ENCODE measurements at places on chromosomes 16 and 17. TPM values are rescaled to one million over a fixed set of nuclear protein-coding genes. Genes with fewer than 3 reads are reported as not detected.
A peak's percentile ranks its signal among the peaks of the same experiment; 100 is the strongest.

DNA sequence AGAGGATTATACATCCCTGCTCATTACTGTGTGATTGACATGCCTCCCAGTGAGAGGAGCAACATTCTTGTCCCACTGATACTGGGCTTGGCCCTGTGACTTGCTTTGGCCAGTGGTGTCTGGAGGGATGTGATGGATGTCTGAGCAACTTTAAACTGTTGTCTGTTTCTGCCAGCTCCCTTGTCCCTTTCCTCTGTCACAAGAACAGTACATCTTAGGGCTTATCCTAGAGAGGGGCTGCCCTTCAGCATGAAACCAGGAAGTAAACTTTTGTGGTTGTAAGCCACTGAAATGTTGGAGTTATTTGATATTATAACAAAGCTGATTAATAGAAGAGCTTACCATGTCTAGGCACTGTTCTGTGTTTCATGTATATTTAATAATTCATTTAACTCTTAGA, 82.9 kb upstream of the GPRC5B start:
- no peak for DNase-seq

- no peak for DNase-seq
These were observed 105.7 kb downstream of the CDH13 start for GRCh38 chr16:82732461-82732860.

- no peak for DNase-seq
These were observed 20.4 kb downstream of the OTOA start for GRCh38 chr16:21684199-21684598.

GRCh38 chr16:31361201-31362110, 6.5 kb downstream of the ITGAX start:
- DNase-seq: no peak

DNA sequence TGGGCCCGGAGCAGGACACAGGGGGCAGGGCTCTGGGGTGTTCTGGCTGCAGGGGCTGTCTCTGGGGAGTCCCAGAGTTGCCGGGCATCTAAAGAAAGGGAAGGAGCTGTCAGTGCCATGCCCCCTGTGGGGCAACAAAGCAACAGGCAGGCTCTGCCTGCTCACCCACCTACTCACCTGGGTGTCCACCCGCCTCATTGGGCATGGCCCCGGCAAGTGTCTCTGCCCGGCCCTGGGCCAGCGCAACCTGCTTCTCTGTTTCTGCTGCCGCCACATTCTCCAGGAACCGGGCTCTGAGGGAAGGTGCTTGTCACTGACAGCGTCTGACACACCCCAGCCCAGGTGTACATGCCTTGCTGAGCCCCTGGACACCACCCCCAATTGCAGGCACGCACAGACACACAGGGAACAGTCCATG, 7.3 kb downstream of the TMEM208 start:
- no peak for DNase-seq

GRCh38 chr17:72869630-72870029, 222.9 kb downstream of the SLC39A11 start:
- no peak for DNase-seq

- DNase-seq: no peak
These were observed 857 bp downstream of the TMC8 start for GRCh38 chr17:78131172-78132083.

GRCh38 chr16:64074706-64075105, 1047.2 kb downstream of the CDH11 start:
- DNase-seq: peak; percentile 38

DNA sequence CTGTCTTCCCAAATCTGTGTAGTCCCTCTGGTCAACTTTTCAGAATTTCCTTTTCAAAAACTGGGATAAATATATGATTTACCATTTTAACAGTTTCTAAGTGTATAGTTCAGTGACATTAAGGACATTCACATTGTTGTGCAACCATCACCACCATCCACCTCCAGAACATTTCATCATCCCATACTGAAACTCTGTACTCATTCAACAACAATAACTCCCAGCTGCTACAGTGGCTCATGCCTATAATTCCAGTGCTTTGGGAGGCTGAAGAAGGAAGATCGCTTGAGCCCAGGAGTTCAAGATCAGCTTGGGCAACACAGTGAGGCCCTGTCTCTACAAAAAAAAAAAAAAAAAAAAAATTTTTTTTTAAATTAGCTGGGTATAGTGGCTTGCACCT, 131.0 kb downstream of the AATF start:
- no peak for DNase-seq

DNA sequence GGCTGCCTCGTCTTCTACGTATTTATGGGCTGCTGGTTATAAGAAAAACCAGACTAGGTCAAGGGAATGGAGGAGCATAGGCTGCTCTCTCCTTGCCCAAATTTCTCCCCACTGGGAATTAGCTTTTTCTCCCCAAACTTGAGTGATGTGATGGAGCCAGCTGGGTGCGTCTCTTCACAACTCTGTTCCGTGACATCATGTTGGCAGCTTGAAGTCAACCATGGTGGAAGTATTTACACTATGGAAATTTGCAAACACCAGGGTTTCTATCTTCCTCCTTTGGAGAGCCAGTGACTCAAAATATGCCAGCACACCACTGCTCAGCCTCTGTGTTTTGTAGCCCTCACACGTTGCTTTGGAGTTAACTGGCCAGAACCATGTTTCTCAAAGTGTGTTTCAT, 78.1 kb downstream of the OR1D5 start:
- DNase-seq: no peak

GRCh38 chr16:75394941-75395340, 38.4 kb downstream of the CFDP1 start:
- DNase-seq: no peak

GRCh38 chr17:82297280-82297713, 20.1 kb downstream of the CD7 start:
- DNase-seq: no peak

- no peak for DNase-seq
These were observed 10.8 kb downstream of the ZG16B start for GRCh38 chr16:2840914-2841313.

GRCh38 chr16:51012396-51012795, 138.7 kb downstream of the SALL1 start:
- DNase-seq: no peak

- DNase-seq: no peak
These were observed 162.7 kb downstream of the SPECC1 start for GRCh38 chr17:20171741-20172365.

GRCh38 chr17:17884391-17885357, 47.9 kb upstream of the SREBF1 start:
- DNase-seq: no peak

GRCh38 chr17:78933959-78934568, 8.9 kb upstream of the TIMP2 start:
- DNase-seq: peak; percentile 91

DNA sequence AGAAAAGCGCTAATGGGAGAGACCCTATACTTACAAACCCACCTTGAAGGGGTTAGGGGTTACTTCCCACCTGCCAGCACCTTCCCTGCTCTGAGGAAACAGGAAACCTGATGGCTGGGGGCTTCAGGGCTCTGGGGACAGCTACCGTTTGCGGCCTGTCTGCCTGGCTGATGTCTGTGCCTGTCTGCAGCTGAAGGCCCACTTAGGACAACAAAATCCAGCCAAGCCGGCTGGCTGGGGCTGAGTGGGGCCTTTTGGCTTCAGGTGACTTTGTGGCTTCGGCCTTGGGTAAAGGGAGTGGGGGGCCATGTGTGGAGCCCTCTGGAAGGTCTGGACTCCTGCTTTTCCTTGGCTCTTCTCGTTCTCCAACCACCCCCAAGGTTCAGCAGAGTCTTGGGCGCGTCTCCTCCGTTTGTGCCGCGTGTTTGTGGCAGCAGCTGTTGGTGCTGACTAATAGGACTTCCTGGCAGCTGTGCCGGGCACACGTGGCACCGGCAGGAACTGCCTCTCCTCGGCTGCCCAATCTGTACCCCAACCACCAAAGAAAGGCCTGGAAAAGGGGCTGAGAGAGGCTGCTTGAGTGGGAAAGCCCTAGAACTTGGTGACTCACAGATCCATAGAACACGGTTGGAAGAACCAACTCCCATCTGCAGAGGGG, 186.7 kb downstream of the MSI2 start:
- no peak for DNase-seq

DNA sequence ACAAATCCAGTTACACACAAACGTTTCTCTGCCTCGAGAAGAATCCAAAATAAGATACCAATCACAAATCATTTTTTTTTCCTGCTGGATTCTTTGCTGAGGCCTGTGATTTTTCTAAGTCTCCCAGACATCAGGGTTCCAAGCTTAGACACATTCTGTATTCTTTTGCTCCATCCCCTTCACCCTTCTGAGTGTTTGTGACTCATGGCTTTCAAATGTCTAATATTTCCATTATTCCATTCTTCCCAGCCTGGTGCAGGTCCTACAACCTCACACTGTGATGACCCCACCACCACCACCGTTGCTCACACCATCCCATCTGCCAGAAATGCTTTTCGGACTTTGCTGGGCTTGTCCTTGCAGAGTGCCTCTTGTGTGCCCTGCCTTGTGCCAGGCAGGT, 480.1 kb downstream of the SOX9 start:
- DNase-seq: no peak

DNA sequence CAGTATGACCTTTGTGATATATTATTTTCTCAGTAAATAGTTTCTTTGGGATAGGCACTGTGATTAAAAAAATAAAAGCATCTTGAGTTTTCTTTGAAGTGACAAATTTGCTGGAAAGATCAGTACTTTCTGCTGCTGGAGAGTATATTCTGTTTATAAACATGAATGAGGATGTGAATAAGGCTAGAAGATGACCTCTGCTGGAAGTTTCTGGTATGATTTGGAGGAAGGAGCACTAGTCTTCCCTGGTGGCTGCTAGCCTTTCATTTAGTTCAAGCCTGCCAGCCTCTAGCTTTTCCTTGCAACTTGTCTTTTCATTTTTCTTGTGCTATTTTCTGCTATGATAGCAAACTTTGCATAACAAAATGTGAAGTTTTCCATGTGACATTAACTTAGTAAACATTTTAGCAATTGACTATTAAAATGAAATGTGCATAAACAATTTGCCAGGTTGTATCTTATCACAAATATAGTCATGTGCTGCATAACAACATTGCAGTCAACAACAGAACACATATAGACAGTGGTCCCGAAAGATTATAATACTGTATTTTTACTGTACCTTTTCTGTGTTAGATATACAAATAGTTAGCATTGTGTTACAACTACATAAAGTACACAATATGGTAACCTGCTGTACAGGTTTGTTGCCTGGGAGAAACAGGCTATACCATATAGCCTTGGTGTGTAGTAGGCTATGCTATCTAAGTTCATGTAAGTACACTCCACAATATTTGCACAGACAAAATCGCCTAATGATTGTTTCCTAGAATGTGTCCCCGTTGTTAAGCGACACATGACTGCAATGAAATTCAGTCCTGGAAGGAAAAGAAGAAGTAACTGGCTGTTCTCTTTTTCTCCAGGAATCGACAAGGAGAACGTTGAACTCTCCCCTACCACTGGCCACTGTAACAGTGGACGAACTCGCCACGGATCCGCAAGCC, 18.1 kb upstream of the RAB11FIP4 start:
- no peak for DNase-seq

DNA sequence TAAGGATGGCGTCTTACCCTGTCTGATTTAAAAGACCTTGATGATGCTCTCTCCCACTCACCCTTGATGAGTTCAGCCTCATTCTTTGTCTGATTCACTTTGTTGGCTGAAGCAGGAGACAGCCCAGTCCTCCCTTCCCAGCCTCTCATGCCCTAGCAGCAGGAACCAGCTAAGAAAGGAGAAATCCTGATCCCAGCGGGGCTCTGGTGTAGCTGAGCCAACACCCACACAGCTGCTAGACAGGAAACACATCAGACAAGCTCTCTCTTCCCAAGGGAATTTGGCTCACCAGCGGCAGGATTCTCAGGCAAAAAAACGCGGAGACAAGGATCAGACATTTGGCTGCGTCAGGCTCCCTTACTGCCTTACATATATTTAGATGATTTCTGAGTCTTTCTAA, 211.5 kb downstream of the CDH11 start:
- peak; percentile 60 for DNase-seq

- no peak for DNase-seq
These were observed 347.9 kb downstream of the SEC14L1 start for GRCh38 chr17:77488531-77489238.

Gene PIK3R5
- 1.4 TPM for polyA plus RNA-seq

Gene CACNG5
- not detected for polyA plus RNA-seq

Data from right lung (tissue), 10 donors.